HFF-Myc (cell line): ENCODE measurements at places on chromosomes 13 and 19.

DNA sequence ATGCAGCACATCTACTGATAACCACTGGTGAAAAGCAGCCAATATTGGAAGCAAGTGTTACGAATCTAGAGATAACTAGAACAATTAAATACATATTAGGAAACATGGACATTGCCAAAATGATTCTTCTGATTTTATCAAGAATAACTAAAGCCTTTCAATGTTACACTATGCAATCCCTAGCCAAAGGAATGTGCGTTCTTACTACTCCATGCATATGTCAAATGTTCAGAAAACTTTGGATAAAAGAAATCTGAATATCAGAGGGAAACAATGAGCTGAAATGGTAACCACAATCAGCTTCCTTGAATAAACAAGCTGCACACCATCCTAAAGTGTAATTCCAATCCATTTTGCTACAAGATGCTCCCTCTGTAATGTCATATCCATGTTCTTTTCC lies 951 bp upstream of the POSTN start:
- no peak for DNase-seq

- no peak for DNase-seq
These were observed 32.0 kb downstream of the CCDC8 start for GRCh38 chr19:46381346-46381745.

DNA sequence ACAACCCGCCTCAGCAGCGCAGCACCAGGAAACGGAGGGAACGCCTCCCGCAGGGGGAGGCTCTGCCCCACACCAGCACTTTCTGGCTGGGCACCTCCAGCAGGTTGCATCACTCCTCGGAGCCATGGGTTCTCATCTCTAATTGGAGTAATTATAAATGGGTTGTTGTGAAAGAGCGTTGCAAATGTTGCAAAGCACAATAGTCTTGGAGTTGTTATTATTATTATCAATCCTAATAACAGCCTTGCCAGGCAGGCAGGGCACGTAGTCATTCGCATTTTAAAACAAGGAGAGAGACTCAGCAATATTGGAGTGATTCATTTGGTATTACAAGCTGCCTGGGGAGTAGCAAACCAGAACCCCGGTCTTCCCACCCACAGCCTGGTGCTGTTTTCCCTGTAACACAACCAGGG lies 108.6 kb upstream of the GJB6 start:
- no peak for DNase-seq

- DNase-seq: no peak
These were observed 204.2 kb upstream of the ARGLU1 start for GRCh38 chr13:106772006-106772601.

- no peak for DNase-seq
These were observed 113.9 kb downstream of the CRYL1 start for GRCh38 chr13:20411638-20412342.

DNA sequence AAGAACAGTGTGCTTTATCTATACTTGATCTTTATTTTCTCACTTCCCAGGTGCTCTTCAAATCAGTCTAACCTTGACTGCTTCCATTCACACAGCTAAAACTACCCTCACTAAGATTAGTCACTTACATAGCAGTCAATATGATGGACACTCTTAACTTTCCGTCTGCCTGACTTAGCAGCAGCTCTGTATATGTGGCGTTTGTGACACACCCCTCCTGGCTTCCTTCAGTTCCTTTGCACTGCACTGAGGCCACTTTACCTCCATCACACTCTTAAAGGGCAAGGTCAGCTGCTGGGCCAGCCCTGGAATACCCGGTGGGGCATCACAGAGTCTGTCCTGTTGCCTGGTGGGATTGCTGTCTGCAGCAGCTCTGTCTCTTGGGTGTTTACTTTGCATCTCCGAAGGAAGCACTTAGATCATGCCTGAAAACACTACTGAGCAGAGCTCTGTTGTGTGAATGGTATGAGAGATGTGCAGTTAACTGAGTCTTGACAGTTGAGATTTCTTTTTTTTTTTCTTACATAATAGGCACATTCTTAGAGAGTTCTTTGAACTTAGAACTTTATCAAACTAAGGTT lies 35.6 kb upstream of the IL17D start:
- DNase-seq: no peak

GRCh38 chr13:69828527-69828926 lies 279.1 kb upstream of the ATXN8OS start:
- DNase-seq: no peak

- peak; percentile 40 for DNase-seq
These were observed 33.1 kb downstream of the CEBPG start for GRCh38 chr19:33406521-33407139.

DNA sequence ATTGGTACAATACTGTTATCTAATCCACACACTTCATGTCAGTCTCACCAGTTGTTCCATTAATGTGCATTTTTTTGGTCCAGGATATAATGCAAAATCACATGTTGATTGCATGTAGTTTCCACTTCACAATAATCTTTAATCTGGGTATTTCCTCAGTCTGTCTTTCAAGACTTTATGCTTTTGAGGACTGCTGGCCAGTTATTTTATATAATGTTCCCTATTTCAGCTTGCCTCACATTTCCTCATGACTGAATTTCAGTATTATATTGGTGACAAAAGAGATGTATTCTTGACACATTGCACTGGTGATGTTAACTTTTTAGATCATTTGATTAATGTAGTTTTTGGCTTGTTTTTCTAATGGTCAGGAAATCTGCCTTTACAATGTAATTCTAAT lies 368.3 kb downstream of the IRS2 start:
- no peak for DNase-seq

DNA sequence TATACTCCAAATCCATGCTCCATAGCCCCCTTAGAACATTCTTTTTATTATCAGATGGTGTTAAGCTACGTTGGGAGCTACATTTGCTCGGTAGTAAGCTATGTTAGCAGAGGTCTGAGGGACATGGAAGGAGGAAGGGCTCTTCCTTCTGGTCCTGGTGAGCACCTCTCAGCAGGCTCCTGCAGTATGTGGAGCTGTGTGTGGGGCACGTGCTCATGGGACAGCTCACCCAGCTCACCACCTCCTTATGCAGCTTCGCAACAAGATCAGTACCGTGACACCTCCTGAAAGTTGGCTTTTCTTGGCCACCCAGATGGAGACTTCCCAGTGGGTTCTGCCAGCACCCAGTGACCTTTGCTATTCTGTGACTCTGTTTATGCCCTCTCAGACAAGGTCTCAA lies 400.5 kb upstream of the SLC10A2 start:
- no peak for DNase-seq

DNA sequence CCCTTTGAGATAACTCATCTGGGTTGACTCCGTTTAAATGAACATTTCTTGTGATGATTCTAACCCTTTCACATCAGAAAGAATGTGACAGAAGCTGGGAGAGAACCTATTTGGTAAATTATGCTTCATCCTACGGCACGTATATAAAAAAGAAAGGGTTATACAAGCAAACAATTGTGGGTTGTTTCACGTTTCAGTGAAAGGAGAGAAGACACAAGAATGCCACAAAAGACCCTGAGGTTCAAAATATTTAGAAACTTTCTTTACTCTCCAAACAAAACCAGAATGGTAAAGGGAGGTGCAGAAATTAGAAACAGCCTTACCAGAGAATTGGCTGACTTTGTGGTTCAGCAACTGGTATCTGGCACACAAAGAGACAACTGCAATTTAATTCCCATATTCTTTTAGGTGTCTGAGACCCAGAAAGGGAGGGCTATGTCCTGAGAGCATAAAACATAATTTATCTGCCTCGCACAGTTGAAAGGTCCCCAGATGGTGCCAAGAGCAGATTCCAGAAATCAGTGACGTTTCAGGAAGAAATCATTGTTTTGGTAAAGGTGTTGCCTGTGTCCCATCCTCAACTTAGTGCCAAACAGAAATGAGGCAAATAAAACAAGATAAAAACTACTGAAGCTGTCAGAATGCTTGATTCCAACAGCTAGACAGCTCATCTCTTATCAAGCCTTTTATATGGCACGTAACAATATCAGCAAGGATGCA lies 361.4 kb downstream of the EFNB2 start:
- no peak for DNase-seq

DNA sequence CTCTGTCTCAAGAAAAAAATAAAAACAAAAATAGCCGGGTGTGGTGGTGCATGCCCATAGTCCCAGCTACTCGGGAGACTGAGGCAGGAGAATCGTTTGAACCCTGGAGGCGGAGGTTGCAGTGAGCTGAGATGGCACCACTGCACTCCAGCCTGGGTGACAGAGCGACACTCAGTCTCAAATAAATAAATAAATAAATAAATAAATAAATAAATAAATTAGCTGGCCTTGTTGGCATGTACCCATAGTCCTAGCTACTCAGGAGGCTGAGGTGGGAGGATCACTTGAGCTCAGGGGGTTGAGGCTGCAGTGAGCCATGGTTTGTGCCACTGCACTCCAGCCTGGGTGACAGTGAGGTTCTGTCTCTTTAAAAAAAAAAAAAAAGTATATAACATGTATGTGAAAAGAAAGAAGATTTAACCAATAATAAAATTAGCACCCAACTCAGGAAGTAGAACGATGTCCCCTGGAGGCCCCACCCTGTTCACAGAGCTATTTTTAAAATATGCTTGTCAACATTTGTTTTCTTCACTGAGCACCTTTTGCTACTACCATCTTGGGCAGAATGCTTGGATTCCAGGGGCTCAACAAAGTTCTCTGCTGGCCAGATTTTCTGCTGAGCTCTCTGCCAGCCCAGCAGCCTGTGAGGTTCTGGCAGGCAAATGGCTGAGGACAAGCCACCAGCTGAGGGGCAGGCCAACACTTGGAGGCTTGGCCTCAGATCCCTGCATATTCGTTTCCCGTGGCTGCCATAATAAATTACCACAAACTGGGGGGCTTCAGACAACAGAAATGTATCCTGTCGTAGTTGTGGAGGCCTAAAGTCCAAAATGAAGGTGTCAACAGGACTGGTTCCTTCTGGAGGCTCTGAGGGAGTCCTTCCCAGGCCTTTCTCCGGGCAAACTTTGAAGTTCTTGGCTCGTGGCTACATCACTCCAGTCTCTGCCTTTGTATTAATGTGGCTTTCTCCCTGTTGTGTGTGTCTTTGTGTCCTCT lies 5.2 kb downstream of the SLC25A42 start:
- DNase-seq: no peak

GRCh38 chr13:102847272-102848234 lies 1.7 kb downstream of the ERCC5 start:
- DNase-seq: no peak

DNA sequence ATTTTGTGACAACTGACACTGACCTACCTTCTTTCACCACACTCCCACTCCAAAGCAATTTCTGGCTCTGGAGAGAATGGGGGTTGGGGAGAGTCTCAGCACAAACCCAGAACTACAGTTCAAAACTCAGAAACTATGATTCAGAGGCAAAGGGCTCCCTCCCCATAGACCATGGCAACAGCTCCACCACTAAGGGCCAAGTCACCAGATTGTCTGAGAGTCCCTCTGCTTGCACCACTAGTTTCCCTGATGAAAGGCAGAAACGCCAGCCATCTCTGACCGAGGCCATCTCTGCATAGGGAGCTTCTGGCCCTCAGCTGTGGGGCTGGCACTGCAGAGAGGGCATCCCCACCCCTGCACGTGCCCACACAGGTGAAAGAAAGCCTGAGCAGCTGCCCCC lies 112.4 kb upstream of the VSTM2B start:
- DNase-seq: no peak

DNA sequence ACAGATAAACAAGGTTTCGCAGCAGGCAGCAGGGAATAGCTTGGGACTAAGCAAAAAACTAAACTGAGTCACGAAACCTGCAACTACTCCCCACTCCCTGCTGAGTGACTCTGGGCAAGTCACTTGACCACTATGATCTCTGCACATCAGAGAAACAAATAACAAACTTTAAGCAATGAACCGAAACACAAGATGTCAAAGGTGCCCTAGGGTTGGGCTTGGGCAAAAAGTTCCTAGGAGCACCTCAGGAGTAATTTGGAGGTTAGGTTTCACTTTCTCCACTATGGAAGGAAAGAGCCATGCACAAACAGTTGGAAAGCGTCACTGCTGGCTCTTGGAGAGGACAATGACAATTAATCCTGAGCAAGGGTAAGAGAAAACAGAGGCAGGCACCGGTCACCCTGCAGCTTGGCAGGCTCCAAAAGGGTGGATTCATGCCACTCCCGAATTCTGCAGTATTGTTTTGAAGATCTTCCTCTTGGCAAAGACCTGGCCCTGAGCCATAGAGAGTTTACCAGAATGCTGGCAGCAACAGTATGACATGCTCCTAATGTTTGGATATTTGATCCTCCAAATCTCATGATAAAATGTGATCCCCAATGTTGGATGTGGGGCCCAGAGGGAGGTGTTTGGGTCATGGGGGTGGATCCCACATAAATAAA lies 60.3 kb downstream of the CRYL1 start:
- no peak for DNase-seq

DNA sequence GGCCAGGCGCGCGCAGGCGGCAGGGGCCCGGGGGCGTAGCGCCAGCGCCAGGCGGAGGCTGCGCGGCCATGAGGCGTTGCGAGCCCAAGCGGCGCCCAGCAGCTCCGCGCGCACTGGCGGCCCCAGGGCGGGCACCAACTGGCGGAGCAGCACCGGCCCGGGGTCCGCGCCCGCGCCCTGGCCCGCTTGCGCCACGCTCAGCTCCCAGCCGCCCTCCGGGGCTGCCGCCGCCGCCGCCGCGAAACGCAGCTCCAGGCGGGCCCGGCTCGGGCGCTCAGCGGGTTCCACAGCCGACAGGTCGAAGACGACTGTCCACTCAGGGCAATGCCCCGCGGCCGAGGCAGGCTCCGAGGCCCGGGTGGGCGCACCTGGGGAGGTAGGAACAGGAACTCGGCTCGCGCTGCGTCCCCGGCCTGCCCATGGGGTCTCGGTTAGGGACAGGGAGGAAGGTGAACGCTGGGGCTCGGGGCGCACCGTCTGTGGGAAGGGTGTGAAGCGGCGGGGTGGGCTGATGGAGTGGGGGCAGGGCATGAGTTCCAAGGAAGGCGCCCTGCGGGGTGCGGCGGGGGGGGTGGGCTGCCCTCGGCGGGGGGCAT lies 26.8 kb downstream of the CERS1 start:
- DNase-seq: no peak

DNA sequence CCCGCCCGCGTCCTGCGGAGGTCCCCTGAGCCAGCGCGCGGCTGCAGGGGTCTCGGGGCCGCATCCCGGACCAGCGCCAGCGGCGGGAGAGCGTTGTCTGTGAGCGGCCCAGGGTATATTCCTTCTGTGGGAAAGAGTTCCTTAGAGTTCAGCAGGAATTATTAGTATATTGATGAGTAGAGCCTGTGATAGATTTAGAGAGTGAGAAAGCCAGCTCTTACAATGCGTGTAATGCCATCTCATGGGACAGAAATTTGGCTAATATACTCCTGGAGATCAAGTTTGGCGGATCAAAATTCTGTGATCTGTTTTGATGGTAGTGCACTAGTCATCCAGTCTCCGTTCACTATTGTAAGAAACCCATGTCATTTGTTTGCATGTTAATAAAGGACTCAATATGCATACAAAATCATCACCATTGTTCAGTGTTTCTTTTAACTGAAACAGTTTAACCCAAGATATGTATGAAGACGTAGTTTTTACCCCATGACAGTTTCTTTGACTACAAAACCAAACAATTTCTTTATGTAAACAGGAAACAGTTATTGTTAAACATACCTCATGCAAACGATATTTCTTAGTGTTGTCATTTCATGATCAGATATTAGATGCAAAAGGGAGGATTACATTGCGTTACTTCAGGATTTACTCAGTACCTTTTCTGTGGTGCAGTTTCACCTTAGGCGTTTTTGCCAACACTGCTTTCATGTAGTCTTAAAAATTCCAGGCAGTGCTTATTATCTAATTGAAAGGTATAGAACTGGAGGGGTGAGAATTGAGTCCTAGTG lies 9.9 kb downstream of the TNFRSF19 start:
- DNase-seq: no peak
